ENCODE measurements at places on chromosomes 7 and 10. TPM values are rescaled to one million over a fixed set of nuclear protein-coding genes. Genes with fewer than 3 reads are reported as not detected.

OR2A2 gene
- polyA plus RNA-seq, result not detected

DNA sequence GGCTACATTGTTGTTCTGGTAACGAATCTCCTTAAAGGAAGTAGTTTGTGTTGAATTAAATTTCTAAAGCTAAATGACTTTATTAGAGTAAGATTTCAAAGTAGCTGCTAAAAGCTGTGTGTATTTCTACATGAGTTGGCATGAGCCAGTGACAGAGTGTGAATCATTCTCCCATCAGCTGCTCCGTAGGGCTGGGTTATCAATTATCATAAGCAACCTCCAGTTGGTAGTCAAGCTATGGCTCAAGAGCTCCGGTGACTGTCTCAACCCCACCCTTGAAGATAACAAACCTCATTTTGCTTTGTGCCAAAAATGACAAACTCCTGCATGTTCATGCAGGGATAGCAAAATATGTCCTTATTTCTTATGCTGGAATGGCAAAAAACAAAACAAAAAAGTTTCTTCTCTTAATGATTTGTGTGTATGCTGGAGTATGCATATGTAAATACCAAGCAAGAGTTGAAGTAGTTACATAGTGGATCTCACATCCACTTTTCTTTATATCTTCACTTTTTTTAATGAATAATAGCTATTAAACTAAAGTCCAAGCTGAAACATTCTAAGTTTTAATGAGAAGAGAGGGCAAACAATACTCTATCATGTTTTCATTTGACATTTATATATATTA, 249.4 kb downstream of the CACNA2D1 start:
- H3K27me3 ChIP-seq, result no peaks in the 10 kb centered on the region
- DNase-seq, result peak; percentile 67
- H3K27ac ChIP-seq, result no peak overlapping the region
- no peaks in the 10 kb centered on the region for H3K36me3 ChIP-seq

OPALIN gene
- polyA plus RNA-seq, result not detected

FAM200A gene
- 9.0 TPM for polyA plus RNA-seq

DNA sequence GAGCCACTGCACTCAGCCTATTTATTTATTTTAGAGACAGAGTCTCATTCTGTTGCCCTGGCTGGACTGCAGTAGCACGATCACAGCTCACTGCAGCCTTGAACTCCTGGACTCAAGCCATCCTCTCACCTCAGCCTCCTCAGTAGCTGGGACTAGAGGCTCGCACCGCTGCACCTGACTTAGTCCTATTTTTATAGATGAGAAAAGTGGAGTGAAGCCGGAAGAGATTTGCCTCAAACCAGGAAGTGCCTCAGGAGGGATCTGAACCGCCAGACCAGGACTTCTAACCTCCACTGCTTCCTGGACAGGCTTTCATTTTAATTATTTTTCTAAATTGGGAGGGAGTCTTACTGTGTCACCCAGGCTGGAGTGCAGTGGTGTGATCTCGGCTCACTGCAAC, 17.5 kb upstream of the CLIP2 start:
- H3K27me3 ChIP-seq, result no peaks in the 10 kb centered on the region
- H3K4me1 ChIP-seq, result peaks cover 7% of the 10 kb centered on the region
- H3K4me3 ChIP-seq, result no peak overlapping the region

- H3K36me3 ChIP-seq, result no peaks in the 10 kb centered on the region
- no peak overlapping the region for H3K27ac ChIP-seq
- H3K4me3 ChIP-seq, result no peak overlapping the region
- peaks cover 8% of the 10 kb centered on the region for H3K4me1 ChIP-seq
Measured at GRCh38 chr7:32158076-32158475, 87.9 kb upstream of the PDE1C start.

ANKRD1 gene
- 13.1 TPM for polyA plus RNA-seq

- H3K27ac ChIP-seq, result no peak overlapping the region
- H3K27me3 ChIP-seq, result no peaks in the 10 kb centered on the region
- H3K36me3 ChIP-seq, result no peaks in the 10 kb centered on the region
- DNase-seq, result no peak
Measured at GRCh38 chr7:31529103-31529502, 15.2 kb downstream of the ITPRID1 start.

- H3K4me3 ChIP-seq, result peak within 1 kb of the TSS; percentile 40
- peaks cover 3% of the 10 kb centered on the region for H3K4me1 ChIP-seq
- peaks cover 2% of the 10 kb centered on the region for H3K36me3 ChIP-seq
- DNase-seq, result peak; percentile 15
- no peaks in the 10 kb centered on the region for H3K27me3 ChIP-seq
Measured at GRCh38 chr10:100969187-100970075, at the start of gene SEMA4G. Gene SEMA4G (plus strand): TSS chr10:100969504. CDS start chr10:100972913, 3,409 bp downstream.

DNA sequence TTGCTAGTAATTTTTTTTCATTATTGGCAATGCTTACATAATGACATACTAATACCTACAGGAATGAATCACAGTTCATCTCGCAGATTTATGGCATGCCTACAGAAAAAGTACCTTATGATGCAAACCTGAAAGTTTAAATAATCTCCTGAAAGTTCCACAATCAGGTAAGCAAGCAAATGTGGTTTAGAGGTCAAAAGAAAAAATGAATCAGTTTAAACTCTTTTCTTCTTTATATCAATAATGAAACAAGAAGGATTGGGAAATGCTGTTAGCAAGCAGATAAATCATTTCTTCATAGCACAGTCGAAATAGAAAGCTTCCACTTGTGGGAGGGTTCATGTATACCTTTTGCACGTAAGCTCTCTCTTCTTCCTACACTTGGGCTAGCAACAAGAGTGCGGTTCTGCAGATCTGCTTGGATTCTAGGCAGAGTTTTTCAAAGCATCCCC, 53.7 kb upstream of the MTPN start:
- no peak overlapping the region for H3K4me3 ChIP-seq
- no peaks in the 10 kb centered on the region for H3K27me3 ChIP-seq
- no peak for DNase-seq
- no peaks in the 10 kb centered on the region for H3K36me3 ChIP-seq
- no peak overlapping the region for H3K27ac ChIP-seq

GRCh38 chr10:97991871-97992270, 38.5 kb downstream of the CRTAC1 start:
- peak; percentile 22 for DNase-seq
- no peaks in the 10 kb centered on the region for H3K27me3 ChIP-seq
- no peaks in the 10 kb centered on the region for H3K36me3 ChIP-seq
- H3K4me3 ChIP-seq, result no peak overlapping the region
- H3K4me1 ChIP-seq, result no peaks in the 10 kb centered on the region

DNA sequence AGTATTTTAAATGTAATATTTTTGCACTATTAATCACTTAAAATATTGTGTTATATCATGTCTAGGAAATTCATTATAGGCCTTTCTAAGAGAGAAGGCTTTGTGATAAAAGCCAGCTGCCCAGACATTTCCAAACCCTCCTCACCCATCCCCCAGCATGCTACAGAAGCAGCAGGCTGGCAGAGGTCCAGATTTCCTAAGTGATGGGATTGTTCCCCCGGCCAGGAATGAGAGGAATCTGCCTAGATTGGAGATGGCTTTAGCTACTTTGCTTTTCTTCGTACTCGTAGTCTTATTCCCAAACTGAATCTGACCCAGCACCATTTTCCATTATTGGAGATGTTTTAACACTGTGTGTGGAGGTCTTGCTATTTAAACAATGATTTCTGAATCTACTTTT, 29.4 kb downstream of the CDK14 start:
- peaks cover 17% of the 10 kb centered on the region for H3K4me1 ChIP-seq
- peak overlapping the region; percentile 15 for H3K27ac ChIP-seq
- H3K27me3 ChIP-seq, result no peaks in the 10 kb centered on the region
- peak; percentile 76 for DNase-seq
- no peaks in the 10 kb centered on the region for H3K36me3 ChIP-seq

VOPP1 gene
- 52.1 TPM for polyA plus RNA-seq

All from fibroblast of lung (primary cell).